ENCODE measurements at places on chromosomes 3 and 15. TPM values are rescaled to one million over a fixed set of nuclear protein-coding genes. Genes with fewer than 3 reads are reported as not detected.

- no peaks in the 10 kb centered on the region for H3K4me1 ChIP-seq
- no peak for DNase-seq
- no peak overlapping the region for H3K4me3 ChIP-seq
Measured at GRCh38 chr15:35043373-35044095, 41.6 kb downstream of the NANOGP8 start.

Gene CLDN18
- total RNA-seq, result 0.11 TPM

GRCh38 chr3:100536093-100536492, 43.7 kb downstream of the TMEM45A start:
- no peaks in the 10 kb centered on the region for H3K36me3 ChIP-seq
- no peak overlapping the region for H3K4me3 ChIP-seq
- no peaks in the 10 kb centered on the region for H3K27me3 ChIP-seq
- no peaks in the 10 kb centered on the region for H3K4me1 ChIP-seq
- no peak overlapping the region for H3K27ac ChIP-seq
- no peak for DNase-seq

Gene XPC
- total RNA-seq, result 44.5 TPM

Gene PLA2G4E
- total RNA-seq, result not detected

DNA sequence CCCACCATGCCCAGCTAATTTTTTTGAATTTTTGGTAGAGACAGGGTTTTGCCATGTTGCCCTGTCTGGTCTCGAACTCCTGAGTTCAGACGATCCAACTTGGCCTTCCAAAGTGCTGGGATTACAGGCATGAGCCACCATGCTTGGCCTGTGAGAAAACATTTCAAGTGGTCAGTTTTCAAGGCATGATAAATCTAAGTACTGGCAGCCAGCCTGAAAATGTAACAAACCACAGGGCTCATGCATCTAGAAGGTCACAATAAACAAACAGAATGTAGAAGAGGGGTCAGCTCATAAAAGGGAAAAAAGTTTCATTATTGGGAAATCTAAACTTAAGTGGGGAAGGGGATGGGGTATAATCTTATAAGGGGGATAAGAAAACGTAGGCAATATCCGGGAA, 39.9 kb downstream of the PPCDC start:
- H3K4me3 ChIP-seq, result no peak overlapping the region
- peaks cover 26% of the 10 kb centered on the region for H3K4me1 ChIP-seq
- no peaks in the 10 kb centered on the region for H3K36me3 ChIP-seq
- no peak overlapping the region for H3K27ac ChIP-seq

Gene SLC22A13
- total RNA-seq, result 0.49 TPM

Gene CTDSPL
- 17.9 TPM for total RNA-seq

GRCh38 chr15:98835876-98836275, 171.7 kb downstream of the PGPEP1L start:
- no peaks in the 10 kb centered on the region for H3K27me3 ChIP-seq
- DNase-seq, result no peak
- H3K36me3 ChIP-seq, result no peaks in the 10 kb centered on the region
- H3K4me3 ChIP-seq, result no peak overlapping the region
- H3K27ac ChIP-seq, result no peak overlapping the region

Gene TUSC2
- total RNA-seq, result 24.6 TPM

- no peak for DNase-seq
- H3K27ac ChIP-seq, result no peak overlapping the region
- no peaks in the 10 kb centered on the region for H3K36me3 ChIP-seq
Measured at GRCh38 chr3:82100378-82100777, 338.9 kb upstream of the GBE1 start.

Gene SCG3
- total RNA-seq, result 21.0 TPM

Gene SEMA3F
- total RNA-seq, result 2.6 TPM

Gene RTP1
- not detected for total RNA-seq

DNA sequence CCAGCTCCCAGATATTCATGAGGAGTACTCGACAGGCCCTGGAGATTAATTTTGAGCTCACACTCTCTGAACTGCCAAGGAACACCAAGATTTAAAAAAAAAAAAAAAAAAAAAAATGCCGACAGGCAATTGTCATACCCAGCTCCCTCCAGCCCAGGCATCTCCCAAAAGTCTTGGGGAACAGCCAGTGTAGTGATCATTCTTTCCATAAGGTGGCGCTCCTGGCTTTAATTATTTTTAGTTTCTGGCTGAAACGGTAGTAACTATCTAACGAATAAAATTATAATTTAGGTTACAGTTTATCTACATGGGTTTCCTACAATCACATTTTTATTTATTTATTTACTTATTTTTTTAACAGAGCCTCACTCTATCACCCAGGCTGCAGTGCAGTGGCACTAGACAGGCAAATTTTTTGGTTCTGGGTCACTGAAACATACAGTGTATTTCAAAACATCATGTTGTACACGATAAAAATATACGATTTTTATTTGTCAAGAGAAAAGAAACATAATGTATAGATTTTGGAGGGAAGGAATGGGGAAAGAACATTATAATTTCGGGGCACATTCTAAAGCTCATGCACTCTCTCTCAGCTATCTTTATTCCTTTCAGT, 157.3 kb downstream of the ADAMTS9 start:
- H3K36me3 ChIP-seq, result no peaks in the 10 kb centered on the region
- H3K27me3 ChIP-seq, result no peaks in the 10 kb centered on the region
- peak; percentile 51 for DNase-seq
- no peak overlapping the region for H3K27ac ChIP-seq

Gene SCG5
- 0.33 TPM for total RNA-seq

Gene ASTE1
- total RNA-seq, result 5.4 TPM
